Sciatic nerve (tissue), 2 donors: ENCODE measurements at places on chromosomes 13 and 19. TPM values are rescaled to one million over a fixed set of nuclear protein-coding genes. Genes with fewer than 3 reads are reported as not detected.

GRCh38 chr13:90535421-90535820 lies 812.1 kb upstream of the MIR17HG start:
- no peak for DNase-seq

DNA sequence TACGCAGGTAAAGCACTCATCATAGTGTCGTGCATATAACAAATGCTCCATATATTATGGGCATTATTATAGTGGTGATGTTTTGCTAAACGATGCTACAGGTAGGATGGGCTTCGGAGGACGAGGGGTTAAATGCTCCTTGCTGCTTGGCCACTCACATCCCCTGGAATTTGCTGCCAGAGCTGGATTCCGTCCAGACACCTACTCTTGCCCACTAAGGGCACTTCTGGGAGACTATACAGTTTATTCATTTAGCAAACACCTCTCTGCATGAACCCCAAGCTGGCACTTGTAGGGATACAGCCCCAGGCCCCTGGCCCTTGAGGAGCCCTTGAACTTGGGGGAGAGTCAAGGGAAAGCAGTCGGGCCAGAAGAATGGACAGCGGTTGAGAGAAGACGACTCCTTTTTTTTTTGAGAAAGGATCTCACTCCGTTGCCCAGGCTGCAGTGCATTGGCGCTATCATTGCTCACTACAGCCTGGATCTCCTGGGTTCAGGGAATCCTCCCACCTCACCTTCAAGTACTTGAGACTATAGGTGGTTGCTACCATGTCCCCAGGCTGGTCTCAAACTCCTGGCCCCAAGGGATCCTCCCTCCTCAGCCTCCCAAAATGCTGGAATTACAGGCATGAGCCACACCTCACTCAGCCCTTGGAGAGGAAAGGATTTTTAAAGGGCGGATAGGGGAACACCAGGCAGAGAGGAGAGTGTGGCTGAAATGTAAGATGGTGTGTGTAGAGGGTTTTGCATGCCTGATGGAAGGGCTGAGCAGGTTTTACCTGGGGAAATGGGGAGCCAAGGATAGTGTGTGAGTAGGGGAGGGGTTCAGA lies 1.1 kb upstream of the MRPL34 start:
- DNase-seq, result no peak

DNA sequence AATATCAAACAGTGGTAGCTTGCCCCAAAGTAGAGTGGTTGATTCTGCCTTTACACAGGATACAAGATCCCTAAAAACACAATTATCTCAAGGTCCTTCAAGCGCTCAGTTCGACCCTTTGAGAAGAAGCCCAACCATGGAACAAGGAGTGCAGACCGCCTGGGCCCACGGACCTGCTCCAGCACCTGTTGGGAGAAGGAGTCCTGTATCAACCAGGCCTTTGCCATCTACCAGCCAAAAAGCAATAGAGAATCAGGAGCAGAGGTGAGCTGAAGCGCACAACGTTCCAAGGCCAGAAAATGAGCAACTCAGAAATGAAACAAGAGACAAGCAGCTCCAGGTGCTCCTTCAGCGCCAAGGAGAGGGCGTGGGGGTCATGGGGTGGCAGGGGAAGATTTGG lies 6.3 kb upstream of the LILRB3 start:
- DNase-seq, result no peak

Gene ADAT3
- total RNA-seq, result 4.3 TPM

Gene ZNF791
- 48.2 TPM for total RNA-seq

Gene MAG
- total RNA-seq, result 82.2 TPM
